ENCODE measurements at places on chromosomes 6 and 20.

GRCh38 chr6:137426007-137426689 lies 68.0 kb downstream of the OLIG3 start:
- H3K27ac ChIP-seq: no peak overlapping the region
- no peak for DNase-seq
- no peaks in the 10 kb centered on the region for H3K36me3 ChIP-seq
- H3K27me3 ChIP-seq: no peaks in the 10 kb centered on the region
- no peaks in the 10 kb centered on the region for H3K4me1 ChIP-seq

DNA sequence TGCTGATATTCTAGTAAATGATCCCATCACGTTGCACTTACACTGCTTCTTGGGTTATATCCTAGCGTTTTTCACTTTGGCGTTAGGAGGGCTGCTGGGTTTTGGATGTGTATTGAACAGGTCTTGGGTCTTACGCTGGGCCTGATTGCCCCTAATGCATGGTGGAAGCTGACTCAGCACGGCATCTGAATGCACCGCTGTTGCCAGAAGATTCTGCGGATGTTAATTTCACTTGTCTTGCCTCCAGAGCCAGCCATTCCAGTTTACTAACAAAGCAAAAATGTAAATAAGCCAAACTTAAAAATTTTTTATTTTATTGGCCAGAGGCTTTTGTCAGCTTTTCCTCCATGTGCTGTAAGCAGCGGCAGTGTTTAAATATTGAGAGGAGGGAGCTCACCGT lies 233.5 kb downstream of the TMEM242 start:
- no peak overlapping the region for H3K27ac ChIP-seq
- no peak for DNase-seq
- H3K4me3 ChIP-seq: no peak overlapping the region
- peaks cover 4% of the 10 kb centered on the region for H3K36me3 ChIP-seq
- H3K27me3 ChIP-seq: no peaks in the 10 kb centered on the region
- peaks cover 26% of the 10 kb centered on the region for H3K4me1 ChIP-seq

DNA sequence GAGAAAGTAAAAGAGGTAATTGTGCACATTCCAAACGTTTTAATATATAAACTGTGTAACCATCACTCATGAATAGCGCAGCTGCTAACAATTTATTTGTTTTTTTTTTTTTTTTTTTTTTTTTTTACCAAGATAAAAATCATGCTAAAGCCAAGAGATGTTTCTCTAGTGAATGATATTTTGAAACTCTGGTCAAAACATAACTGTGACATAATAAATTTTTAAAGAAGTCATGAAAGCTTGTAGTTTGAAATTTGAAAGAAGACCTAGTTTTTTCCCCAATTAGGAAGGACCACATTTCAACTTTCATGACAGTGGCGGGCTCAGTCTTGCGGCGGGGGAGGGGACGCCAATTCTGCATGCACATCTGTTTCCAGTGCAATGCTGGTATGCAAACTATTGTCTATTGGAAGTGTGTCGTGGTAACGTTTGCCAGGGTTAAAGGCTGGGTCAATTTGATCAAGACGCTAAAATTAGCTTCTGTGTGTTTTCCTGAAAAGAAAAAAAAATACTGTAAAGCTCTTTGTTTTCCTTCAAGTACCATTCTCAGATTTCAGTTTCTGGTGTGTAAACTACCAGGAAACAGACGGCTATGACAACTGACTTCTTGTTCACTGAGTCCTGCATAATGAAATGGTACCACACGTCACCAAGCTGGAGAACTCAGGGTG lies 211.9 kb downstream of the FOXC1 start:
- peaks cover 14% of the 10 kb centered on the region for H3K4me1 ChIP-seq
- H3K4me3 ChIP-seq: no peak overlapping the region
- H3K36me3 ChIP-seq: no peaks in the 10 kb centered on the region
- no peak overlapping the region for H3K27ac ChIP-seq

DNA sequence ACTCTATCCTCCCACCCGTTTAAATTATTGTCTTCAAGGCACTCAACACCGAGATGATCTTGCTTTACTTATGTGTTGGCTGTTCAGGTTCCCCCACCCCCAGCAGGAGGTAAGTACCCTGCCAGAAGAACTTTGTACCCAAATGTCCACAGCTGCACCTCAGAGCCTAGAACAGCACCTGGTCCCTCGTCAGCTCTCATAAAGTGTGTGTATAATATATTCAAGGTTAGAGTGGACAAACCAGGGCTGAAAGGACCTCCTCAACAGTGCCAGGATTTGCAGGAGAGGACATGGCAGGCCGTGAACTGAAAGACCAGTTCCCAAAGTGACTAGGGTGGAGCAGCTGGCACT lies 5.9 kb upstream of the CPXM1 start:
- no peak overlapping the region for H3K27ac ChIP-seq
- H3K36me3 ChIP-seq: no peaks in the 10 kb centered on the region
- H3K4me1 ChIP-seq: peaks cover 2% of the 10 kb centered on the region
- no peak for DNase-seq
- H3K4me3 ChIP-seq: no peak overlapping the region
- H3K27me3 ChIP-seq: no peaks in the 10 kb centered on the region

- H3K27me3 ChIP-seq: no peaks in the 10 kb centered on the region
- no peak for DNase-seq
- H3K36me3 ChIP-seq: no peaks in the 10 kb centered on the region
- peaks cover 16% of the 10 kb centered on the region for H3K4me1 ChIP-seq
- no peak overlapping the region for H3K4me3 ChIP-seq
Measured at GRCh38 chr20:25397821-25398220, 7.2 kb upstream of the ABHD12 start.

DNA sequence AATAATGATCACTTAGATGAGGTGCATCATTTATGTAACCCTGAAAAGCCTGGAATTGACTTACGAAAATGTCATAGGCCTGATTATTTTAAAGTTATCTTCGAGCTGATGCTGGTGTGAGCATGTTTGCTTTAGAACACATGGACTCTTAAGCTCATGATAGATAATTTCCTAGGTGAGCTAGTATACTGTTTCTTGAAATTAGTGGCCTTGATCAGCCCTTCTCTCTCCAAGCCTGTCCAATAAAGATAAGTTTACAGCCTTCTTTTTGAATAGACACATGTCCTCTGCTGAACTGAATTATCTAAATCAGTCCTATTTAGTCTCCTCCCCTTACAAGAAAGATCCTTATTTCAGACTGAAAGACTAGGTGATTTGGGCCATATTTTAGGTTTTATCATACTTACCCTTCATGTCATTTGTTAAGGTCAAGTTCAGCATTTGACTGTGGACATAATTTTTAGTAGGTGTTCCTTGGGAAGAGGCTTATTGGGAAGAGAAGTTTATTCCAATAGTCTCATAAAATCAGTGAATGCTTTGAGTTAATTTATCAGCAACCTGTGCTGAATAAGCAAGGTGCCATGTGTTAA lies 15.3 kb downstream of the FOXO3 start:
- no peak overlapping the region for H3K27ac ChIP-seq
- no peak overlapping the region for H3K4me3 ChIP-seq
- H3K27me3 ChIP-seq: no peaks in the 10 kb centered on the region
- peaks cover 89% of the 10 kb centered on the region for H3K4me1 ChIP-seq
- H3K36me3 ChIP-seq: peaks cover 3% of the 10 kb centered on the region
- DNase-seq: no peak

DNA sequence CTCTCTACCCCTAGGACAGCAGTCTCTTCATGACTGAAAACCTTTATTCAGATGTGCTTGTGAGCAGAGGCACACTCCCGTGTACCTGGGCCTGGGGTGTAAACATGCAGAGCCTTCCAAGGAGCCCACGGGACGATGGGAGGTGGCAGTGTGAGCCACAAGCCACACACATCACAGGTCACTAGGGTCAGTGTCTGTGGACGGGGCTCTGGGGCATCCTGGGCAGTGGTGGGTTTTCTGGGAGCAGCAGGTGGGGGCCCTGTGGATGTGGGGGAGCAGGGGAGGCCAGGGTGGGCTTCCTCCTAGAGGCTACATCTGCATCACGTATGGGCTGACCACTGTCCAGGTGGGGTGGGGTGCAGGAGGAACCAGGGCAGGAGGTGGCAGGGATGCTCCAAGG lies 16.7 kb upstream of the TTLL2 start:
- H3K4me3 ChIP-seq: no peak overlapping the region
- no peak overlapping the region for H3K27ac ChIP-seq
- no peaks in the 10 kb centered on the region for H3K36me3 ChIP-seq
- H3K27me3 ChIP-seq: no peaks in the 10 kb centered on the region
- H3K4me1 ChIP-seq: no peaks in the 10 kb centered on the region
- no peak for DNase-seq

DNA sequence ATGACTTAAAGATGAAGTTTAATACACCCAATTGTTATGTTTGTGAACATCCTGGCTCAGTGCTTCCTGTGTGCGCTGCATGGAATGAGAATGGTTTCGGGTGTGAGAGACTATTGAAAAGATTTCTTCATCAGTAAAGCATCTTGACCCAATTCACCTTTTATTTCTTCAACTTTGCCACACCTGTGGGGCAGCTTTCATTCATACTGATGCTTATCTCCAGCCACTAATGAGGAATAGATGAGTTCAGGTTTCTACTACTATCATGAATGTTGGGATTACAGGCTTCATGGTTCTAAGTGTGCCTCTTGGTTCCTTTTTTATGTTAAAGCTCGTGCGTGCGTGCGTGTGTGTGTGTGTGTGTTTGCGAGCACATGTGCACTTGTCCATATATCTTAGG lies 373.7 kb upstream of the SOX4 start:
- no peaks in the 10 kb centered on the region for H3K4me1 ChIP-seq
- no peak for DNase-seq
- H3K4me3 ChIP-seq: no peak overlapping the region
- H3K27me3 ChIP-seq: no peaks in the 10 kb centered on the region

DNA sequence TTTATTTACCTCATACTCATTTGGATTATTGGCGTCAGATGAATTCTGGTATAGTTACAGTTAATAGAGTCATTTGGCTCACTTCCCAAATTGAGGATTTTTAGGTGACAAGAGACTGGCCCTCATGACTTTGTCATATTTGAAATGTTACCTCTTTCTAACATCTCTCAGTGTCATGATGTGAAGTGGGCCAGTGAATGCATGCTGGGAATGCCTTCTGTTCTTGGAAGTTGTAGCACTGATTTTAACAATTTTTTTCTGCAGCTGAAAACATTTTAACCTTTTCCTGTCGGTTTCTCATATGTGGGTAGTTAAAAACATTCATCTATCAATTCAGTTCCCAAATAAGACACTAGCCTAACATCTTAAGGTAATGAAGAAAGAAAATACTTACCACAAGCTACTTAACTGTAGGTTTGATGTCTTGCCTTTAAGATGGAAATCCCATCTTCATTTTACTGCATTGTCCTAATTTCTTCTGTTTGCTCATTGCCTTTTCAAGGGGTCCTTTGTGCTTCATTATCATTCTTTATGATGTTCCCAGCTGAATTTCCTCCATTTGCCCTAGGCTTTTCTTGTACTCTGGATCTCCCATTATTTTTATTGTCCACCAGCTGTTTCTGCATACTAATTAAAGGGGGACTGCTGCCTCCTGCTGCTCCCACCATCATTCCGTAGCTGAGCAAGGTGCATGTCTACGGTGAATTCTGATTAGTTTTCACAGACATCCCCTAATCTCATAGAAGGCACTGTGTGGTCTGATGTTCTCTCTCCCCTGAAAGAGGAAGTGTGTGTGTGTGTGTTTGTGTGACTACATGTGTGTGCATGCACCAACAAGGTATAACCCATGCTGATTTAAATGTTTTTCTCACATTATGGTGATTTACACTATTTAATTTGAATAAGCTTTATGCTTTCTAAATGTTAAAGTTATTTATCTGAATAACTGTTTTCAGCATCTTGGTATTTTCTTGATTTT lies 109.5 kb downstream of the B3GAT2 start:
- no peak overlapping the region for H3K27ac ChIP-seq
- no peak for DNase-seq
- H3K27me3 ChIP-seq: no peaks in the 10 kb centered on the region
- no peaks in the 10 kb centered on the region for H3K36me3 ChIP-seq
- no peak overlapping the region for H3K4me3 ChIP-seq

DNA sequence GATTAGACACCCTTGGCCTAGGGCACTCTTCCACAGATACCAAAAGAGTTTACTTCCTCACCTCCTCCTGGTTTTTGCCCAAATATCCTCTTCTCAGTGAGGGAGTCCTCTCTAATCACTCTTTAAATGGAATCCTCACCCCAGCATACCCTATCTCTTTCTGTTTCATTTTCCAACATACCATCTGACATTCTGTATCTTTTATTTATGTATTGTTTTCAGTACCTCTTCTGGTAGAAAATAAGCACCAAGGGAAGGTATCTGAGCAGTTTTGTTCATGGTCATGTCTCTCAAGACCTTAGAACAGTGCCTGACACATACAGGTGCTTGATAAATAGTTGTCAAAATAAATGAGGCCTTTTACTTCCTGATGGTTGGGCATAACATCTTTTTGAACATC lies 55.1 kb downstream of the KIAA0408 start:
- no peaks in the 10 kb centered on the region for H3K27me3 ChIP-seq
- no peak overlapping the region for H3K27ac ChIP-seq
- H3K4me1 ChIP-seq: no peaks in the 10 kb centered on the region
- DNase-seq: no peak
- H3K4me3 ChIP-seq: no peak overlapping the region

- H3K4me3 ChIP-seq: no peak overlapping the region
- H3K27me3 ChIP-seq: no peaks in the 10 kb centered on the region
- H3K4me1 ChIP-seq: peaks cover 8% of the 10 kb centered on the region
- H3K36me3 ChIP-seq: no peaks in the 10 kb centered on the region
- no peak for DNase-seq
- no peak overlapping the region for H3K27ac ChIP-seq
Measured at GRCh38 chr6:5976811-5977210, 29.9 kb downstream of the NRN1 start.

DNA sequence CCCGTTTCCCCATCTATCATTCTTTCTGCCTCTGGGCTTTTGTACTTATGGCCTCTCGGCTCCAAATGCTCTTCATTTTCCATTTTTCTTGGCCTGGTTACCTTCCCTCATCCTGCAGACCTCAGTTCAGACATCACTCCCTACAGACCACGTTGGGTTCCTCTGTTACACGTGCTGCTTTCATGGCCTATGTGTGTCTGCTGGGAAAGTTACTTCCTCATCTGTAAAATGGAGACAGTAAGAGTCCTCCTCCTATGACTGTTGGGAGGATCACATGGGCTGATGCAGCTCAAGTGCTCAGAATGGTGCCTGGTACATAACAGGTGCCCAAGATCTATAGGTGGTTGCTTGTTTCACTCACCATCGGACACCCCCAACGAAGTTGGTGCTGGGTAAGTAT lies 13.5 kb downstream of the KCNK17 start:
- H3K27me3 ChIP-seq: no peaks in the 10 kb centered on the region
- no peaks in the 10 kb centered on the region for H3K36me3 ChIP-seq
- H3K27ac ChIP-seq: no peak overlapping the region

DNA sequence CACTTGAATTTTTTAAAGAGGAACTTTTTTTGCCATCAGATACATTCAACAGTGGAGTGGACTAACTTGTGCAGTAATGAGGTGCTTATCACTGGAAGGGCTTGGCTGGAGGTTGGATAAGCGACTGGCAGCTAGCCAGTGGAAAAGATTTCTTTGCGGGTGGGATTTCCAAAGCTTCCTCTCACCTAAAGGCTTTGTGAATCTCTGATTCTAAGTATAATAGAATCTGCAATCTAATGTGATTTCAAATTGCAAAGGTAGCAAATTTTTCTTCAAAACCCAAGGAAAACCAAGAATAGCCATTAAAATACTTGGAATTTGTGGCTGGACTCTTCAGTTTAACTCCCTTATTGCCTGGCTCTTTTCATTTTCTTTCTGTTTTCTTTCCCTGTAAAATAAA lies 460.4 kb upstream of the MARCKS start:
- H3K36me3 ChIP-seq: no peaks in the 10 kb centered on the region
- H3K27me3 ChIP-seq: no peaks in the 10 kb centered on the region
- H3K27ac ChIP-seq: no peak overlapping the region

Data from body of pancreas (tissue), 4 donors.